ENCODE measurements at places on chromosomes 5 and 9.

GRCh38 chr5:145752534-145752933 is 82.6 kb downstream of the PRELID2 start:
- no peak for DNase-seq

GRCh38 chr5:6633469-6634245 is 417 bp downstream of the SRD5A1 start:
- no peak for DNase-seq

GRCh38 chr9:16771356-16771755 is 99.1 kb downstream of the BNC2 start:
- no peak for DNase-seq

DNA sequence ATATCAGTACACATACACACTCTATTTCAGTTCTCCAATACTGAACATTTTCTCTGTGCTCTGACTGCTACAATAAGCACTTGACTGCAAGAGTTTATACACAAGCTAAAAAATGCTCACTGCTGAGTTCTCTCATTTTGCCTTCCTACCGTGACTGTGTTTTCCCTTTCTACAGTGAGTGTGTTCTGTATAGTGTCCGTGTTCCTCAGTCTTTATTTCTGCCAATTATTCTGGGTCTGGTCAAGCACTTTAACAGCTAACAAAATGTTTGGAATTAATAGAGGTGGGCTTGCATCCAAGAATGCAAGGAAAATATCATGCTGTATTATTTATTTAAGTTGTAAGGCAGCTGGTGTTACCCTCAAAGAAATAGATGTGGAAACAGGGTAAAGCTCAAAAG is 217.0 kb upstream of the NREP start:
- DNase-seq: no peak

- DNase-seq: no peak
These were observed 14.8 kb upstream of the MATR3 start for GRCh38 chr5:139278540-139279274.

DNA sequence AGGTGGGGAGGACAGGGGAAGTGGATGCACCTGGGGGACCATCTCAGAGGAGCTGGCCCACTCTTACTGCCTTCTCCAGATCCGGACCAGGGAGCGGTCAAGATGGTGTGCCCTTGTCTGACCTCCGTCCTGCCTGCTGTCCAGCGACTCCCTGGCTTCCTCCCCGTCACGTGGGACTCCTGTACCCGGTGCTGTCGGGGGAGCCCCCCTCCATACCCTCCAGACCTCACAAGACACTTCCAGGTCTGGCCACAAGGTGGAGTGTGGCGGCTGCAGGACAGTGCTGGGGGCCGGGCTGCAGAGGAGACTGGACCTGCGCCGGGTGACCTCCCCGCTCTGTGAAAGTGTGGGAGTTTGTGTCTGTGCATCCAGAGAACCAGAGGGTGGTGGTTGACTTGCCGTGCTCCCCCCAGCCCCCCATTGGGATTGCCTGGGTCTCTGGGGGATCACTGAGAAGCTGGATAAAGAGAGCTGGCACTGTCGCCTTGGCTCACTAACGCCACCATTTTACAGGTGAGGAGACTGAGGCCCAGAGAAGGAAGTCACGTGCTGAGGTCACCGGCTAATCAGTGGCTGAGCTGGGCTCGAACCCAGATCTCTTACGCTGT is 1.9 kb upstream of the CRB2 start:
- DNase-seq: no peak

- no peak for DNase-seq
These were observed 27.7 kb downstream of the CAMSAP1 start for GRCh38 chr9:135879619-135880018.

GRCh38 chr5:28344836-28345433 is 1306.5 kb upstream of the CDH9 start:
- DNase-seq: no peak

GRCh38 chr9:107918749-107919148 is 429.2 kb upstream of the KLF4 start:
- DNase-seq: no peak

DNA sequence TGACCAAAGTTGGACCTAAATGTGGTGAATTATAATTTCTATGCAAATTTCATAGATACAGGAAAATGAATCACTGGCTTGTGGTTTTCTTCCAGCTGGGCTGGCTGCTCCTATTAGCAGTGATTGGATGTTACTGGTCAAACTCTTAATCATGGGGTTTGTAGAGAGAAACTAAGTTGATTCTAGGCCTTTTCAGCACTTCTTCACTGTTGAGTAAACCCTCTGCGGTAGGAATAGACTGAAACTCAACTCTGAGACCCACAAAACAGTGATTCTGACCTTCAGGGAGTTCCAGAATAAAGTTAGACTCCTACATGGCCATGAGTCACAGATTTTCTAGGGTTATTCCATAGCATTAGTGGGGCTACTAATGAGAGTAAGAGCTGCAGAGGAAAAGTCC is 47.9 kb upstream of the FKTN start:
- DNase-seq: no peak

GRCh38 chr5:154046486-154046885 is 7.7 kb downstream of the MFAP3 start:
- no peak for DNase-seq

DNA sequence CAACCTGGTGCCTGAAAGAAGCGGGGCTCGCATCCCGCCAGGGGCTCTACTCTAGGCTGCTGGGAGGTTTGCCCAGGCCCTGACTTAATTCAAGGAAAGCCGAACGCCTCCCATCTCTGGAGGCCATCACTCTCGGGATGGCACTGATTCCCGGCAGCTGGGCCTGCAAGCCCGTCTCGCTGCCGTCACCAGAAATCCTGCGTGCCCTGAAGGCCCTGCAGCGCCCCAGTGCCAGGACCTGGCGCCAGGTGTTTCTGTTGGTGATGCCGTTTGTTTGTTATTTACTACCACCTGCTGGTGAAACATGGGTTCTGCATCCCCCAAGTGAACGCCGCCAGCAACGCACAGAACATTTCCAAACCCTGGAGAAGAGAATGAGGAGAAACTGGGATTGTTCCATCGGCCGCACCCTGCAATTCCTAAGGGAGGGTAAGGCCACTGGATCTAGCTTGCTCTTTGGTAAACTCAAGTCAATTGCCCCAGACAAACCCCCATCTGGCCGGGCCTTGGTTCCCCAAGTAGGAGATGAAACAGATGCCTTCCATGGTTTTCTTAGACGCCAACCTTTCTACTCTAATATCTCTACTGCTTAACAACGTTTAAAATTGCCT is 77.9 kb downstream of the AK8 start:
- peak; percentile 4 for DNase-seq

DNA sequence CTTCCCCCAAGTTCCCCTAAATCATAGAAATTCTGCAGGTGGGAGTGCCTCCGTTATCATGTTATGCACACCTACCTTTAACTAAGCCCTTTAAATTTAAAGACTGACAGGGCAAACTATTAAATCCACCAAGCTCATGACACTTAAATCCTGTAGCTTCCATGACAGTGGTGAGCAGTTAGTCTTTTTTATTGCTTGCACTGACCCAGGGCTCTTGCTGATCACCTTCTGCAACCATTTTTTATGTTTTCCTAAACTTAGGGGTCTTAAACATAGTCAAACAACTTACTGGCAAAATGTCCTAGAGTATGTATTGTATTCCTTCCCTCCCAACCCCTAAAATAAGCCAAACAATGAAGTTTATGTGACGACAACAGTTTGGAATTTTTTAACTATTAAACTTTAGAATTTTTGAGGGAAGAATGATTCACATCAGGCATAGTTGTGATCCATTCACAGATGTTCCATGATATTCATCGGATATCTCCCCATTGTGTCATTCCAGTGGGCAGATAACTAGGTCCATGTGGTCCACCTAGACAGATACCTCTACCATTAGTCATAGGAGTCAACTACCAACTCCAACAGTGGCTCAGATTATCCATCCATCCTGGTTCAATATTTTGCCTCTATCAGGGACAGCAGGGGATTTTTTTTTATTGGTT is 283.1 kb downstream of the ADAMTS6 start:
- no peak for DNase-seq

DNA sequence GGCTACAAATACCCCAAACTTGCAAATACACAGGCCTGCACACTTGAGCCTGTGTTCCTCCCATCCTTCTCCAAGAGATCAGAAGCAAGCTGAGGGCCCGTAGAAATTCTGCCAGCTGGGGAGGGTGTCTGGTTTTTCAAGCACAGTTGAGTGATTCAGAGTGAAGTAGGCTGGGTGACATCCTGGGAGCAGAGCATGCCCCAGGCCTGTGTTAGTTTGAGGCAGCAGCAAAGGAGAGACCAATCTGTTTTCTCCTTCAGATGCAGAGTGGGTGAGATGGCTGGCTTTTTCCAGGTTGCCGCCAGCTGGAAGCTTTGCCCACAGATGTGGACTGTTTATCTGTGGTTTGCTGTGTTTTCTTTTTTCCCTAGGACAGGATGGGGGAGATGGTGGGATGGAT is 63.1 kb downstream of the RCL1 start:
- DNase-seq: no peak

DNA sequence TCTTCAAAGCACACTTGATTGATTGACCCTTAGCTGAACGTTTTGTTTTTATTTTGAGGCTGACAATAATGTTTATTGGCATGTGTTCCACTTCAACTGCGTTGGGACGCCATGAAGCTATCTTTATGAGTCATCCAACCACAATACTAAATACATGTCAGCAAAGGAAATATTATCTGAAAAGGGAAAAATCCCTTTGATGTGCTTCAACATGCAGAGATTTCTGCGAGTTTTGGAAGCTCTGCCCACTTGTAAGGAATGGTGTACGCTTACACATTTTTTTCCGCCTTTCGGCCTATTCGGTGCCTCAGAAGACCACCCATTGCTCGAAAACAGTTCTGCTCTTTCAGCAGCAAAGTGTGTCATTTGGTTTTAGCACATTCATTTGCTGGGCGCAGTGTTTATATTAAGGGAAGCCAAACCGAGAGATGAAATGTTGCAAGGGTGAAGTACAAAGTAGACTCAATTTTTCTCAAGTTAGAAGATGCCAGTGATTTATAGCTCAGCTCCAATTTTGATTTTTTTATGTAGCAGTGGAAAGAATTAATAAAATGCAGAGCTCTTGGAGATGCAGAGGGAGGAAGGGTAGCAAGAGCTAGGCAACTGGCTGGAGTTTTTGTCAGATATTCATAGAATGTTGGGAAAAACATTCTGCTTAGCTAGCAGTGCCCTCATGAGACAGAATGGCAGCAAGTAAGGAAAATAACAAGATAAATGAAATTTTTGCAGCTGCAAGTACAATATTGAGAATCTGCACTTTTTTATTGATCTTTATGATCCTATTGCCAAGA is 68.9 kb downstream of the PRDM6 start:
- DNase-seq: no peak

- DNase-seq: no peak
These were observed 65.7 kb upstream of the TBC1D9B start for GRCh38 chr5:179973391-179973790.

DNA sequence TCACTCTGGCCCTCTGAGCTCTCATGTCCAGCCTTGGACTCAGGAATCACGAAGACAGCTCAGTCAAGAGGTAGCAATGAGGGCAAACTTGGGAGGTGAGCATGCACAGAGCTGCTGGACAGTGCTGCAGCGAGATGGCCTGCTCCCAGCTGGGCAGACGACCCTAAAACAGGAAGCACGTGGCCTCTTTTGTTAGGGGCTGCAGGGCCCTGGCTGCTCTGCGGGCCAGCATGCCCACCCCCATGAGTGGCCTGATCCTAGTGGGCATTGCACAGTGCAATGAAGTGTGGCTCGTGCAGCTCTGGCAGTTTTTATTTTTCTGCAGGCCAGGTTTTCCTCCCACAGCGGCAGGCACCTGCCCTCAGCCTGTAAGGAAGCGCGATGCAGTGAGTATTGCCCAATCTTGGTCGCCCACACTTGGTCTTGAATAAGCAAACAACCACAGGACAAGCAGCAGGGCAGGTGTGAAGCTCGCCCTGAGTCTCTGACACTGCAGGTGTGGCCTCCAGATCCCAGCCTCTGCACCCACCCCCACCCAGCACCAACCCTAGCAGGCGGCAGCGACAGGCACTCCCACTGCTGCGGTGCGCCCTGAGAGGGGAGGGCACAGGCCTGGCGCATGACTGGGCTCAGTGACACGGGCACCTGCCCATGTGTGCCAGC is 60.8 kb downstream of the SEMA4D start:
- no peak for DNase-seq

GRCh38 chr9:115393976-115394775 is 276.2 kb upstream of the TNC start:
- no peak for DNase-seq

GRCh38 chr5:79642210-79642609 is 30.0 kb downstream of the TENT2 start:
- no peak for DNase-seq

- no peak for DNase-seq
These were observed 4.6 kb downstream of the AP3B1 start for GRCh38 chr5:78289911-78290310.

- no peak for DNase-seq
These were observed 10.8 kb upstream of the BARX1 start for GRCh38 chr9:93965830-93966577.

- DNase-seq: no peak
These were observed 729.8 kb downstream of the EFNA5 start for GRCh38 chr5:106940986-106941385.

- no peak for DNase-seq
These were observed 50.1 kb upstream of the POU5F2 start for GRCh38 chr5:93791518-93791972.

DNA sequence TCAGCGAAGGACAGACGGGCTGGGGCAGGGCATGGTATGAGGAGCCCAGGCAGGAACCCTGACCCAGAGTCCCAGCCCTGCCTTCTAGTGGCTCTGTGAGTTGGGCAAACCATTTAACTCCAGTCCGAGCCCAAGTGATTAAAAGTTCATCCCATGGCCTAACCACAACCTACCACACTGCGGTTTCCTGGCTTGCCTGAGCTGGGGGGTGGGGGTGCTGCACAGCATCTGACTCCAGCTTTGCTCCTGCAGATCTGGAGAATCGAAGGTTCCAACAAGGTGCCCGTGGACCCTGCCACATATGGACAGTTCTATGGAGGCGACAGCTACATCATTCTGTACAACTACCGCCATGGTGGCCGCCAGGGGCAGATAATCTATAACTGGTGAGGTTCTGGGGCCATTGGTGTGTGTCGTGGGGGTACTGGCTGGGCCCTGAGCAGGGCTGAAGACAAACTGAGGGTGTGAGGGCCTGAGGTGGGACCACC is 49.0 kb downstream of the STOM start:
- no peak for DNase-seq

DNA sequence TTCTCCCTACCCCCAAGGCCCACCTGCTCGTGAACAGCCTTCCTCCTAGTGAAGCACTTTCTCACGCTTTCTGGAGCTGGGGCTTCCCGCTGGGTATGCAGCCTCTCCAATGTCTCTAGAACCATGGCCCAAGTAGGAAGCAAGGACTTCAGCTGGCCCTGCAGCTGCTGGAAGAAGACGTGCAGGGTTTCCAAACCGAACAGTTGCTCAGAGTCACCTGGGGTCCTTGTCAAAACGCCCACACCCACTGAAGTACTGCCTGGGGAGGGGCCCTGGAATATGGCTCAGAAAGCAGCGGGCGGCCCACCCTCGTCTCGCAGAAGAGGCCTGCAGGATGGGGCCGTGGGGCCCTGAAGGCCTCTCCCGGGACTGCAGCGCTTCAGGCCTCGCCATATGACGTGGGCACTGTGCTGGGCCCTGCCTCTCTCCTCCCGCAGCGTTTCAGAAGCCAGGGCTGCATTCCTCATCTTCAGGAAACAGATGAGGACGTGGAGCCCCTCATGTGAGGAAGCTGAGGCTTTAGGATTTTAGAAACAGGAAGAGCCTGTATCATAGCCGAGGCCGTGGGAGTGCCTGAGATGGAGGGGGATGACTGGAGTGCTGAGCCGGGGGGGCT is 116.0 kb upstream of the LMX1B start:
- no peak for DNase-seq

All from NCI-H1436 treated with DMSO at 0.1 percent for 48 hours (cell line).